Stimulated activated CD8-positive, alpha-beta memory T cell treated with anti-CD3 and anti-CD28 coated beads, Interleukin-7, amount 100 ng/mL, for 1 hour (primary cell): ENCODE measurements at places on chromosomes 3 and 15.

- no peak for DNase-seq
Measured at GRCh38 chr15:98706986-98707385, 58.6 kb downstream of the IGF1R start.

DNA sequence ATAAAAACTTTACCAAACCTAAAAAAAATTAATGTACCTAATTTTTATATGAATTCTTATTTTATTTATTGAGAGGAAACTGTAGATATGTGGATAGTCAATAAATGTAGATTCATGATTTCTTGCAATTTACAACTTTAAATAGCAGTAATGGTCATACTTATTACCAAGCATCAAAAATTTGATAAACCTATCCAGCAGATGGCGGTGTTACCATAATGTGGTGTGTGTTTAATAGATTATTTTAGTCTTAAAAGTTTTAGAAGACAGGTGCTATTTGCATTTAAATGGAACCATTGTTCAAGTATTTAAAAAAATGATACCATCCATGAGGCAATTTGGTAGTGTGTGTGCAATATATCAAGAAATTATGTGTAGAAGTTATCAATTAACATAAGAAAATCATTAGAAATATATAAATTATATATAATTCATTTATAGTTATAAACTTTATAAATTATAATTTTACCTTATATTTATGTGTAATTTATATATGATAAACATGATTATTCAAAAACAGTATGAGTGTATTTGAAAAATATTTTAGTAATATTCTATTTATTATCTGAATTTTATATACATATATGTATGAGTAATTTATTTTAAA lies 176.0 kb upstream of the BCHE start:
- DNase-seq, result no peak

GRCh38 chr3:61645148-61645547 lies 83.8 kb downstream of the PTPRG start:
- DNase-seq, result no peak

DNA sequence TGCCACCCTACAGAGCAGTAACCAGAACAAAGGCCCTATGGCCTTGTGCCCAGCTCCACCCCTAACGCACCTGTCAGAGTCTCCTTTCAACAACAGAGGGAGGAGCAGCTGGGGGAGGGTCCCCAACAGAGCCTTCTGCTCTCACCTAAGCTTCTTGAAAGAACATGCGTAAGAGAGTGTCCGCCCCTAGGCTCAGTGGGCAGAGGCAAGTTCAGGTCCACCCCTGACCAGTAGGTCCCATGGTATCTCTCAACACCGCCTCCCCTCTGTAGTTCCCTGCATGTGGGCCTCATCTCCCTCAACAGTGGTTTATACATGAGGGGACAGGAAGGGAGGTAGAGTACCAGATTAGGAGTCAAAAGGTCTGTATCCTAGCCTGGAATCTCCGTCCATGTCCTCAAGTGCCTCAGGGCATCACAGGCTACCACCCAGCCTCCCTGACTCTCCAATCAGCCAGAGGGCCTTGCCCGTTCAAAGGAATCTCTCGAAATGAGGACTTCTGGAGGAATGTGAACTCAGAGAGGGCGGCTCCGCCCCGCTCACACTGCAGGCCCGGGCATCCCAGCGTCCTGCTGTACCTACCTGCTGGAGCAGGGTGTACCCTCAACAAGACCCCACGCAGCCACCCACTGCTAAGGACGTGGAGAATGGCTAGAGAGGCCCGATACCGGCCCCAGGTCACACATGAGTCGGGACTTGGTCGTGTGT lies 680 bp downstream of the POC1A start:
- no peak for DNase-seq

- no peak for DNase-seq
Measured at GRCh38 chr3:55074796-55075195, 146.9 kb upstream of the LRTM1 start.

- DNase-seq, result no peak
Measured at GRCh38 chr3:69566275-69566674, 173.0 kb upstream of the MITF start.

DNA sequence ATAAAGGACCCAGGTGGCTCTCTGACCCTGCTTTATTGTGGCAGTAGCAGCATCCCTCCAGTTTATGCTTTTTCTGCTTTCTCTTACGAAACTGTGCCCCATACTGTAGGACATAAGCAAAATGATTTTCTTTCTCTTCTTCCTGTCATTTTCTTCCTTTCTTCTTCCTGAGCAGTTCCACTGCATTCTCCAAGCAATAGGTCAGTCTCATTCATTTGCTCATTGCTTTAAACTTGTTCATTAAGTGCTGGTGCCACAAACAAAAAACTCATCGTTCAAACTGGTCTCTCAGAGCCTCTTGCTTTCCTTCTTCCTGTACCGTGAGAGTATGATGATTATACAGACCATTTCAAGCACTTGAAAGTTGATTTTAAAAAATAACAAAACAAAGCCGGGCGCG lies 66.8 kb downstream of the PDE8A start:
- DNase-seq, result no peak

- DNase-seq, result no peak
Measured at GRCh38 chr3:167723025-167723512, 11.6 kb downstream of the PDCD10 start.

GRCh38 chr3:100957261-100957986 lies 35.8 kb downstream of the ABI3BP start:
- no peak for DNase-seq

GRCh38 chr3:19662486-19662885 lies 271.5 kb downstream of the EFHB start:
- DNase-seq, result no peak

DNA sequence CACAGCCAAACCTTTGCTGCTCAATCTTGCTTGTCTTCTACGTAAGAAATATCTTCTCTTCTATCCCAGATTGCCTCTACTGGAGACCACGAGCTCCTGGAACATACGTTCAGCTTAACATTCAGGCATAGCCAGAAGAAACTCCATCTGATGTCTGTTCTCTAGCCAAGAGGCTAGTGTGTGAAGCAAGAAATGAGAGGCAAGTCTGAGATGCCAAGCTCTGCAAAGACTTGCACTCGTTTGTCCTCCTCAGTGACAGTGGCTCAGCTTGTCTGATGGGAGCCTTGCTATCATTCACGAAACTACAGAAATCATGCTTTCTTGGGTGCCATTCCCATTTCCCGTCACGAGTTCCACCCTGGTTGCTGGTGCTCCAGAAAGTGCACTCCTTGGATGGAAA lies at the start of gene SCN10A:
Gene SCN10A, minus strand, starts transcription at position 192 of the 400 bp plus-strand sequence. CDS start 22,207 bp downstream, outside the sequence.
- DNase-seq, result no peak

DNA sequence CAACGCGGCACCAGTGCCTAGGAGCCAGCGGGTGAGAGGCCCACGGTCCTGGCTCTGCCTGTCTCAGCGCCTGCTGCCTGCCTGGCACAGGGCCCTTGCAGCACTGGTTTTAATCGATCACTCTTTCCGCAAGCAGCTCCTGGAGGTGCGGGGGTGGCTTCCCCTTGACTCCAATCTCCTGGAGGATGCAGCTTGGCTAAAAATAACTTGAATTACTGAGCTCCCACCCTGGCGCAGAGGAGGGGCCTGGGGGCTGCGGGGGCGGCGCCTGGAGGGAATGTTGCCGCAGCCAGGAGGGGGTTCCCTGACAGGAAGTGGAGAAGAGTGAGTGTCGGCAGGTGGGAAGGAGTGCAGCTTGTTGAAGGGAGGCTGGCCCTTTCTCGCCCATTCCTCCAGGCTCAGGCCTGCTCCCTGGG lies 9.9 kb upstream of the RPL29 start:
- DNase-seq, result no peak

DNA sequence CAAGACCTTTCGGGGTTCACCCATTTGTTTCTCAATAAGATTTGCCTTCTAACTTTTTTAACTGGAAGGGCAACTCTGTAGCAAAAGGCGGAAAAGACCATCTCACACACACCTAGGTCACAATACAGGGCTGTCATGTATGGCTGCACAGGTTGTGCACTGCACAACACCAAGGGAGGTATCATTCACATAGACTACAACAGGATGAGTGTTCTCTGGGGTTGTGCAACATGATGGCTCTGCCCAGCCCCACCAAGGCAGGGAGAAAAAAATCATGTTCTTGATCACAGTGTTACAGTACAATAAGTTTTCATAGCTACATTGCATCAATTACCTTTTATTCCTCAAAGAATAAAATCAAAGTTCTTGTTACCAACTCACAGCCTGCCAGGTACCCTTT lies 52.8 kb downstream of the ANXA2 start:
- DNase-seq, result no peak

GRCh38 chr3:176926034-176926433 lies 271.2 kb downstream of the TBL1XR1 start:
- DNase-seq, result no peak

DNA sequence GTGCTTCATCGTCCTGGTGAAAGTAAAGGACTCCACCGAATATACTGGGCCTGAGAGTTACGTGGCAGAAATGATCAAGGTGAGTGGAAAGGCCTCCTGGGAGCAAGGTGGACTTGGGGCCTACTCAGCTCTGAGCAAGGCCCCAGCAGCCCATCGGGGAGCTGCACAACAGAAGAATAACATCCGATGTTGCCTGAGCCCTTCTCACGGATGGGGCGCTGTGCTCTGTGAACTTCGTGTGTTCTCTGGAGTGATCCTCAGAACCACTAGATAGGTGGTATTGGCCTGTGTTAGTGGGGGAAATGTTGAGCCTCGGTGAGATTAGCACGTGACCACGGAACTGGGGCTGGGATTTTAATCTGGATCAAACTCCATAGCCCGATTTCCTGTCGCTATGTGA lies 161.1 kb upstream of the BHLHE40 start:
- no peak for DNase-seq

- DNase-seq, result no peak
Measured at GRCh38 chr3:101913168-101913567, 63.9 kb downstream of the NFKBIZ start.

- no peak for DNase-seq
Measured at GRCh38 chr3:128408693-128409623, 57.7 kb downstream of the DNAJB8 start.

DNA sequence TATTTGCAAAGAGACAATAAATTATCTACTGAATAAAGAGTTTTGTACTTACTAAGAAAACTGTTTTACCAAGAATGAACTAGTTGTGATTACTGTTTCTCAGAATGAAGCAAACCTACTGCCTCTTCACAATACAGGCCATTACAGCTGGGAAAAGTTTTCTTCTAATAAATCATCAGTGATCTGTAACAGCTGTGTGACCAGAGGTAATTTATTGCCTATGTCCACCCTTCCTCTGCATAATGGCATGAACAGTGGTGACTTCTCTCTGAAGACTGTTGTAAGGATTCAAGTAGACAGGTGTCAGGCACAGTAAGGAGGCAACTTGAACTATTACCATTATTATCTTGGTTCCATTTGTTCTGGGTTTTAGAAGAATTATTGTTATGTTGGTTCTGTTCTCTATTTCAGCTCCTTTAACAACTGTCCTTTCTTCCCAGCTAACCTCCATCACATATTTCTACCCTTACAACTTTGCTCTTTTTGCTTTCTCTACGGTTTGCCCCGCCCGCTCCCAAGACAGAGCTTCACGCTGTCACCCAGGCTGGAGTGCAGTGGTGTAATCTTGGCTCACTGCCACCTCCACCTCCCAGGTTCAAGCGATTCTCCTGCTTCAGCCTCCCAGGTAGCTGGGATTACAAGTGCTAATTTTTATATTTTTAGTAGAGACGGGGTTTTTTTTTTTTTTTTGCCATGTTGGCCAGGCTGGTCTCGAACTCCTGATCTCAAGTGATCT lies 51.5 kb downstream of the PRKAR2A start:
- DNase-seq, result no peak

DNA sequence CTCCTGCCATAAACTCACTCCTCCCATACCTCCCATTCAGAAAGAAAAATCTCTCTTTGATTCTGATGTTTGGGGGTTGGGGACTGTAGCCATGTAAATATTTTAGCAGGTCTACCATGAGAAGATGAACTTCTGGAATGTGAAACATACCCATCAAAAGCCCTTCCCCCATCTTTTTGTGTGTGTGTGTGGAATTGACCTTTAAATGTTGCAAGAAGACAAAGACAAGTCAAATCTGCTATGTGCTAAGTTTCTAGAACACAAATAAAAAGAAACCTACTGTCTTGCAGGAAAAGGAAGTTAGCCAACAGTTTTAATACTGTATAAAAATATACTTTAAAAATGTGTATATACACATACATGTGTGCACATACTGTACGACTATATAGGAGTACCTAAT lies 29.7 kb upstream of the USP50 start:
- no peak for DNase-seq

GRCh38 chr15:45451265-45451664 lies 71.3 kb downstream of the SLC30A4 start:
- no peak for DNase-seq

- no peak for DNase-seq
Measured at GRCh38 chr15:35499723-35500122, 46.2 kb downstream of the DPH6 start.

DNA sequence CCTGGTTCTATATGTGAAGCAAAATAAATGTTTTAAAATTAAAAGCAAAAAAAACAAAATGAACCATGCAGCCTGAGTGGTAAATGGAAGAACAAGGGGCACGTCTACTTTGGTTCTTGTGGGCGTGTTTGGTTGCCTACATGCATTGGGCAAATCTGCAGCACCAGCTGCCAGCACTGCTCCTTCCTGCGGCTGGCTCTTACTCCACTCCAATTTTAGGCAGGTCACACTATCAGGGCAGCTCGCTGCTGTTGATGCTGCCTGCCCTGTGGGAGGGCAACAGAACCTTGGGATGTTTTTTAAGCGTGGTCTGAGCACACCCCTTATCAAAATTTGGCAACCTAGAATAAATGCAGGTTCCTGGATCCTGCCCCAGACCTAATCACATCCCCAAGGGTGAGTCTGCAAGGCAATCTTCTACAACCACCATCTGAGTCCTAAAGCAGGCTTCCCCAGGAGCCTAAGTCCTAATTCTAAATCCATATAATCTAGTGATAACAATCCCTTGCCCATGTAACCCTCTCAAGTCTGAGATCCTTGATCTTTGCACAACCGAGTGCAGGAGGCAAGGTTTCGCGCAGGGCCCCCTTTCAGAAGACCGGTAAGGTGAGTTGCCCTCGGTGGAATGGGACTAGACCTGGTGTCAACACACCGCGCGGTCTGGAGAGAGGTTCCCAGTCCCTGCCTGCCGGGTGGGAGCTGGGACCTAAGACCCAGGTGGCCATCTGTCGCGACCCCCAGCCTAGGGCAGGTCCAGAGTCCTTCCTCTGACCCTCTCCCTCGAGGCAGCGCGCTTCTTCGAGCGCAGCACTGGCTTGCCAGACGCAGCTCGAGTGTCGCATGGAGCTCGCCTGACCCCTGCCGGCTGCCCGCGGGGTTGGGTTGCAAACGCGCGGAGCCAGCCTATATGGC lies 15.9 kb downstream of the IVD start:
- peak; percentile 62 for DNase-seq

GRCh38 chr3:127404221-127405009 lies 116.6 kb upstream of the PRR20G start:
- DNase-seq, result no peak

- no peak for DNase-seq
Measured at GRCh38 chr3:129824926-129825541, 68.5 kb downstream of the TMCC1 start.

GRCh38 chr3:10534066-10534465 lies 28.7 kb upstream of the ATP2B2 start:
- DNase-seq, result no peak

GRCh38 chr3:69718866-69719586 lies 20.2 kb upstream of the MITF start:
- DNase-seq, result no peak
